Mesenchymal stem cell (in vitro differentiated cells and primary cell): ENCODE measurements at places on chromosomes 4 and X.

DNA sequence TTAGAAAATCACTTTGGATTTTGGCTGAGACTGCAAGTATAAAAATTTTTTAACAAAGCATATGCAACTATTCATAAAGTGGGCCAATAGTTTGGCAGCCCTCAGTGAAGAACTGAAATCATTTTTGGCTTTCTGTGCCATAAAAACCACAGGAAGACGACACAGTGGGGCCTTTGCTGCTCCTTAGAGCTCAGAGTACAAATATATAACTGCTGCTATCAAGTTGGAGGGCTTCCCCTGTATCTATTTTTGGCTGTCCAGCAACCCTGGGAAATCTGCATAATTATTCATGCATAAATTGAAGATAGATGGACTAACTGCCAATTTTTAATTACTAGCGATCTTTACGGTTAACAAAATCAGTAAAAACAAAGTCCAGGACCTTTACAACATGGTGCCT, 51.5 kb upstream of the FTHL17 start:
- H3K4me1 ChIP-seq, result no peaks in the 10 kb centered on the region
- DNase-seq, result no peak
- no peak overlapping the region for H3K27ac ChIP-seq
- no peaks in the 10 kb centered on the region for H3K27me3 ChIP-seq
- no peak overlapping the region for H3K4me3 ChIP-seq

GRCh38 chr4:185018834-185019455, 655 bp downstream of the HELT start:
- no peak overlapping the region for H3K4me3 ChIP-seq
- H3K36me3 ChIP-seq, result no peaks in the 10 kb centered on the region
- no peak overlapping the region for H3K27ac ChIP-seq
- H3K4me1 ChIP-seq, result peaks cover 31% of the 10 kb centered on the region
- H3K27me3 ChIP-seq, result peaks cover 100% of the 10 kb centered on the region
- DNase-seq, result peak; percentile 20

DNA sequence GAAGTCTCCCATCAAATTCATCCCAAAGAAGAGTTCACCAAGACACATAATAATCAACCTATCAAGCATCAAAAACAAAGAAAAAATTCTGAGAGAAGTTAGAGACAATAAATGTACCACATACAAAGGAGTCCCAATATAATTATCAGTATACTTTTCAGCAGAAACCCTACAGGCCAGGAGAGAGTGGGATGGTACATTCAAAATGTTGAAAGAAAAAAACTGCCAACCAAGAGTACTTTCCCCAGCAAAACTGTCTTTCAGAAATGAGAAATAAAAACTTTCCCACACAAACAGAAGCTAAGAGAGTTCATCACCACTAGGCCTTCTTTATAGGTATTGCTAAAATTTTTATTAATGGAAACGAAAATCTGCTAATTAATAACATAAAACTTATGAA, 164.4 kb upstream of the LNX1 start:
- H3K27me3 ChIP-seq, result no peaks in the 10 kb centered on the region
- H3K4me3 ChIP-seq, result no peak overlapping the region
- H3K4me1 ChIP-seq, result no peaks in the 10 kb centered on the region
- H3K36me3 ChIP-seq, result no peaks in the 10 kb centered on the region
- no peak for DNase-seq

DNA sequence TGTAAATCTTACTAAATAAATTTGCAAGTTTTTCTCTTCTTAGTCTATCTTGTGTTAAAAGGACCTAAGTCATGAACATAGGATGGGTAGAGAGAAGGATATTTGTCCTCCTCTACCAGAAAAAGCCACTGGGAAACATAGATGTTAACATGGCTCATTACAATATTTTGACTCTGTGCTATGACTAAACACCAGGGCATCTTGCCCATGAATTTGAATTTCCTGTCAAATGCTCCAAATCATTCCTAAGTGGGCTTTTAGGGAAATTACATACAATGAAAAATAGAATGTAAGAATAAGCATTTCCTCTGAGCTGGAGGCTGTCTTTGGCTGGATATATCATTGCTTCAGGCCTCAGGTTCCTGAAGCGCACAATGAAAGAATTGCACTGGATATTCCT, 39.1 kb downstream of the ANOS1 start:
- H3K4me3 ChIP-seq, result no peak overlapping the region
- no peaks in the 10 kb centered on the region for H3K36me3 ChIP-seq
- no peaks in the 10 kb centered on the region for H3K27me3 ChIP-seq
- H3K27ac ChIP-seq, result no peak overlapping the region
- H3K4me1 ChIP-seq, result no peaks in the 10 kb centered on the region

DNA sequence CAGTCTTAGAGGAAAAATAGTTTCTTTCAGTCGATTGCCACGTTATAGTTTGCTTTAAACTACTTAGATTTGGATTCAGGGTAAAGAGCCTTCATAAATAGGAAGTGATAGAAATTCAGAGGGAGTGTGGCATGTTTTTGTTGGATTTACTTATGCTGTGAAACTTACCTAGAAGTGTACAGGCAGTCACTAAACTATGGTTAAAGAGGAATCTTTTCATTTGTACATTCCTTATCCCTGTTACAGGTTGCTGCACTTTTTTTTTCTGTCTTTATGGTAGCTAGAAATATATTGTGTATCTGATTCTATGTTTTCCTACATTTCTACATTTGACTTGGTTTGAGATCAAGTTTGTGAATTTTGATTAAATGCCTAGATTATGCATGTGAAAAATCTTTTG, 19.1 kb downstream of the WWC2 start:
- H3K4me3 ChIP-seq, result no peak overlapping the region
- peaks cover 10% of the 10 kb centered on the region for H3K4me1 ChIP-seq
- peak overlapping the region; percentile 93 for H3K27ac ChIP-seq
- H3K36me3 ChIP-seq, result no peaks in the 10 kb centered on the region
- no peaks in the 10 kb centered on the region for H3K27me3 ChIP-seq

DNA sequence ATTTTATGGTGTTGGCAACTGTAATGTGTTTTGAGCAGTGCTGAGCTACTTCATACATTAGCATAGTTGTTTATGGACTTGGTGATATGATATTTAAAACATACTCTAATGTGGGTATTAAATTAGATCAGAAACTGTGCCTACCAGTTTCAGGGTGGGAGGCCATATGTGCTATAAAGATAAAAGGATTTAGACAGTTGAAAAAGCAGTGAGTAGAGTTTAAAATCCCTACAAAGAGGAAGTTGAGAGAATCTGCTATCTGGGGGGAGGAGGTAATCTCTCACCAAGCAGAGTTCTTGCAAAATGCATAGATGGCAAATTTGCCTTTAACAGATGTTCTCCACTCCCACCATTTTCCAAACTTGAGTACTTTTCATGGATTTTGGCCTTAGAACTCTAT, 154.5 kb downstream of the SPOCK3 start:
- no peak for DNase-seq
- H3K27ac ChIP-seq, result no peak overlapping the region
- no peaks in the 10 kb centered on the region for H3K4me1 ChIP-seq
- no peaks in the 10 kb centered on the region for H3K27me3 ChIP-seq

DNA sequence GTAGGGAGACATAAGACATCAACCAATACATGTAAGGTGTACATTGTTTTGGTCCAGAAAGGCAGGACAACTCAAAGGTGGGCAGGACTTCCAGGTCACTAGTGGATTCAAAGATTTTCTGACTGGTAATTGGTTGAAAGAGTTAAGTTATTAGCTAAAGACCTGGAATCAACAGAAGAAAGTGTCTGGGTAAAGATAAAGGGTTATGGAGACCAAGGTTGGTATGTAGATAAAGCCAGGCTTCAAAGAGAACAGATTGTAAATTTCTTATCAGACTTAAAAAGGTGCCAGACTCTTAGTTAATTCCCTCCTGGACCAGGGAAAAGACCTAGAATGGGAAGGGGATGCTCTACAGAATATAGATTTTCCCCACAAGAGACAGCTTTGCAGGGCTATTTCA, 28.3 kb upstream of the GAB1 start:
- no peak overlapping the region for H3K27ac ChIP-seq
- H3K36me3 ChIP-seq, result no peaks in the 10 kb centered on the region
- H3K27me3 ChIP-seq, result peaks cover 6% of the 10 kb centered on the region
- DNase-seq, result no peak
- no peaks in the 10 kb centered on the region for H3K4me1 ChIP-seq
- no peak overlapping the region for H3K4me3 ChIP-seq

GRCh38 chrX:6810776-6811175, 275.9 kb upstream of the VCX3A start:
- H3K27ac ChIP-seq, result no peak overlapping the region
- H3K36me3 ChIP-seq, result no peaks in the 10 kb centered on the region
- no peak overlapping the region for H3K4me3 ChIP-seq

DNA sequence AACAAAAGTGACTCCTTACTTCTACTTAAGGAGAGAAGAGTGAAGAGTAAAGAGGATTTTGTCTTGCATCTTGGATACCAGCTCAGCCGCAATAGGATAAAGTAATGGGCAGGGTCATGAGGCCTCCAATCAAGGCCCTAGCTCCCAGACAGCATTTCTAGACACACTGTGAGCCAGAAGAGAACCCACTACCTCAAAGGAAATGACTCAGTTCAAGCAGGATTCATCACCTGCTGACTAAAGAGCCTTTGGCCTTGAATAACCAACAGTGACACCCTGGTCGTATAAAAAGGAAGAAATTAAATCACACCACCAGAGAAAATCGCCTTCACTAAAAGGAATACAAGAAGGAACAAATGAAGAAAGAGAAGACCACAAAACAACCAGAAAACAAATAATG, 416.1 kb downstream of the PCDH18 start:
- no peak overlapping the region for H3K27ac ChIP-seq
- H3K27me3 ChIP-seq, result no peaks in the 10 kb centered on the region
- H3K36me3 ChIP-seq, result no peaks in the 10 kb centered on the region

DNA sequence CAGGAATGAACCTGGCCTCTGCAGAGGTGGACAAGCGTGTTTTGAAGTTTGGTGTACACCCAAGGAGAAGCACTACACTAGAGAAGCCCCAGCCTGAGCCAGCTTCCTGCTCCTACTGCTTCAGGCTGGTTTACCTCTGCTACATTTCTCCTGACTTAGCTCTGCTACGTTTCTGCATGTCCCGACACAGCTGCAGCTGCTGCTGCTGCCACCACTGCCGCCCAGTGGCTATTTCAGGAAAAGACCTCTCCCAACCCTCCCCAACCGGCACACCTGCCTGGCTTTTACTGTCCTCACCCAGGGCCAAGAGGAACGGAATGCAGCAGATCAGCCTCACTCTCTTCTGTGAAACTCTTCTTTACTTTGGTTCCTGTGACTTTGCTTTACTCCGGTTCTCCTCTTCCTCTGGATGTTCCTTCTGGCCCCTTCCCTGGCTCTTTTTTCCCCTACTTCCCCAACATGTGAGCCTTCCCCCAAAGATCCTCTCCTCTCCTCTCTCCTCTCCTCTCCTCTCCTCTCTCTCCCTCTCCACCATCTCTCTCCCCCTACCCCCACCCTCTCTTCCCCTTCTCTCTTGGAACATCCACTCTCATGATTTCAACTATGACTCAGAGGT, 3.1 kb upstream of the P2RY4 start:
- H3K27ac ChIP-seq, result no peak overlapping the region
- peaks cover 34% of the 10 kb centered on the region for H3K27me3 ChIP-seq
- no peaks in the 10 kb centered on the region for H3K36me3 ChIP-seq
- DNase-seq, result peak; percentile 18
- no peaks in the 10 kb centered on the region for H3K4me1 ChIP-seq

GRCh38 chr4:102543030-102543928, 42.1 kb downstream of the NFKB1 start:
- H3K4me3 ChIP-seq, result no peak overlapping the region
- peaks cover 9% of the 10 kb centered on the region for H3K36me3 ChIP-seq
- H3K4me1 ChIP-seq, result no peaks in the 10 kb centered on the region
- H3K27me3 ChIP-seq, result no peaks in the 10 kb centered on the region
